Activated CD8-positive, alpha-beta memory T cell treated with anti-CD3 and anti-CD28 coated beads for 4 hours (primary cell): ENCODE measurements at places on chromosomes 5 and 9.
A peak's percentile ranks its signal among the peaks of the same experiment; 100 is the strongest.

DNA sequence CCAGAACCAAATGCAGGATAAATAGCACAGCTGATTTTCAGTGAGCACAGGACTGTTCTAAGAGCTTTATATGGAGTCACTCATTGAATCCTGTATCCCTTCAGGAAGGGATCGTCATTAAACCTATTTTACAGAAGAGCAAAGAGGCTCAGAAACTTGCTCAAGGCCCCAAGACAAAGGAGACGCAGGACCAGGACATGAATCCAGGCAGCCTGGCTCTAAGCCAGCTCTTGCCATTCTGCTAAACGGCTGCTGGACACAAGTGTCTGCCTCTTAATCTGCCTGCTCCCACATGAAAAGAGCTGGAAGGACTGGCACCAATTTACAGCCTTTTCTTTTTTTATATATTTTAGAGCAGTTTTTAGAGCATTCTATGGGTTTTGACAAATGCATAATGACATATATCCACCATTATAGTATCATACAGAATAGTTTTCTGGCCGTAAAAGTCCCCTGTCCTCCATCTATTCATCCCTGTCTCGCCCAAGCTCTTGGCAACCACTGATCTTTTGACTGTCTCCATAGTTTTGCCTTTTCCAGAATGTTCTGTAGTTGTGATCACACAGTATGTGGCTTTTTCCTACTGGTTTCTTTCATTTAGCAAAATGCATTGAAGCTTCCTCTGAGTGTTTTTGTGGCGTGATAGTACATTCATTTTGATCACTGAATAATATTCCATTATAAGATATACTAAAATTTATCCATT lies 37.5 kb downstream of the RETREG1 start:
- no peak for DNase-seq

- DNase-seq: no peak
These were observed 648.0 kb downstream of the IRX1 start for GRCh38 chr5:4243479-4244264.

- DNase-seq: no peak
These were observed 55.4 kb upstream of the PPARGC1B start for GRCh38 chr5:149674686-149675085.

DNA sequence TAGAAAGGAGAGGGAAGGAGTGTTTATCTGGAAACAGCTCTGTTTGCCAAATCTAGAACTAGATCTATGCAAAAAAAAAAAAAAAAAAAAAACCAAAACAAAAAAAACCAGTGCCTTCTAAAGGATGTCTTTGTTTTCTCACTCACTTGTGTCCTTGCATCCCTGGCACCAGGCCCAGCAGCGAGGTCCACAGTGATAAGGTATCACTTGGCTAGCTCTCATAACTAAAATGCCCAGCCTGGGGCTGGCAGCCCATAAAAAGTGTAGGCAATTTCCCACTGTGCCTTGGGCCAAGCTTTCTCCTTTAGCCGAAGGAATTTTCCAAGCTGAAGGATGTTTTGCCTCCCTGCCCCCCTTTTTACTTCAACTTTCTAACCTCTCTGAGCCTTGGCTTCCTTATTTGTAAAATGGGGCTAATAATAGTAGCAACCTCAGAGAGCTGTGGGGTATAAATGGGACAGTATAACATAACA lies 20.8 kb downstream of the RGS3 start:
- no peak for DNase-seq

- no peak for DNase-seq
These were observed 86.1 kb downstream of the CWC27 start for GRCh38 chr5:64854855-64855254.

- no peak for DNase-seq
These were observed 107.7 kb downstream of the PDE4D start for GRCh38 chr5:59785676-59786333.

GRCh38 chr9:4781408-4781807 lies 11.3 kb upstream of the RCL1 start:
- no peak for DNase-seq

- DNase-seq: no peak
These were observed 2.8 kb downstream of the PURA start for GRCh38 chr5:140116716-140117115.

GRCh38 chr9:137127301-137128157 lies 11.4 kb upstream of the GRIN1 start:
- no peak for DNase-seq

- DNase-seq: no peak
These were observed 11.5 kb upstream of the ALDH1B1 start for GRCh38 chr9:38380872-38381534.

GRCh38 chr5:135608361-135608760 lies 29.6 kb upstream of the CXCL14 start:
- DNase-seq: no peak

DNA sequence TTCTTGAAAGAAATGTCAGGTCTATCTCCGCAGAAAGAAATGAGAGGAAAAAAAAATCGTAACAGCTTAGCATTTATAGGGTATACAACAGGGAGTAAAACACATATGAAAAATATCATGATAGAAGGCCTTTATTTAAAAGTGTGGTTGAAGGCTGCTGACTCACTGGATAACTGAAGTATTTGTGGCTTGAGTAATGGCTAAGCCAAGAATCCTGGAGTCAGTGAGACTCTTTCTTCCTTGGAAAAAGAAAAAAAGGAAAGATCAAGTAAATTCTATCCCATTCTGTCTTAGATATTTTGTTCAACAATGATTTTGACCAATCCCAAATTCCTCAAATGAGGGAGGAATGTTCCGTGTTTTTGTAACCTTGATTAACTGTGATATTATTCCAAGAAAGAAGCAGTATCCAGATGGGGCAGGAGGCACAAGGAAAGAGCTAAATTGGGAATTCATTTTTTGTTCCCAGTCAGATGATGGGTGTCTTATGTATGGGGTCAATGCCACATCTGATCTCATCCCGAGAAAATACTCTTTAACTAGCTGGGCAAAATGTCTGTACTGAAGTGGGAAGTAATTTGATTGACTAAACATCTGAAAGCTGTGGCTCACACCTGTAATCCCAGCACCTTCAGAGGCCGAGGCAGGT lies 64.3 kb upstream of the MYO10 start:
- DNase-seq: no peak

DNA sequence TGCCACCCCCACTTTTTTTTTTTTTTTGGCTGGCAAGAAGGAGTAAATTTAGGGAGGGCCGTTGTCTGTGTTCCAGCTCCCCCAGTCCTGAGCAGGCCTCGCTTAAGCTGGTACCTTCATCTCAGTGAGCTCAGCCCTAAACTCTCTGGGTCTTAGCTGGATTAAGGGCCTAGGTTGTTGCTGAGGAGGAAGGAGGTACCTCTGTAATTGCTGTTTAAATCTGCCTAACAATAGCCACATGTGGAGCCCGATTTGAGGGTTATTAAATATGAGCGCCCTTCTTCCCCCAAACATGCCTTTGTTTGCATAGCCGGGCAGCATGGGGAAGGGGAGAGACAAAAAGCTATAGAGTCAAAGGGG lies 179.0 kb upstream of the PITX1 start:
- DNase-seq: no peak

GRCh38 chr9:114905170-114905940 lies 25.0 kb downstream of the TNFSF8 start:
- no peak for DNase-seq

- DNase-seq: no peak
These were observed 10.5 kb downstream of the LPAR1 start for GRCh38 chr9:111027798-111028197.

DNA sequence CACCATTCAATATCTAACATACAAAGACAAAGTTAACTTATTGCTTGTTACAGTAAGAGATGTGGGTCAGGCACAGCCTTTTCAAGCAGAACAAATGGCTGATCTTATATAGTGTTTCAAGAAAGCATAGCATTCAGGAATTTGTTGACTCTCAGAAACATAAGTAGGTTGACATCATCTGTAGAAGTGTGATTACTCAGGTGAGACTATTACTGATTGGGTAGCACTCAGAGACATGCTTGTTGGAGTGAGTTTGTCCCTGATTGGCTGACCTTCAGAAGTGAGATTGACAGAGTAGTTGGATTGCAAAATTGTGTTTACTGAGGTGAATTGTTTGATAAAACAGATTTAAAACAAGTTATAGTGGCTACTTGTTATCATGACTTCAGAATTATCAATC lies 30.7 kb upstream of the TNPO1 start:
- DNase-seq: no peak

GRCh38 chr9:114096041-114096511 lies 3.0 kb downstream of the KIF12 start:
- DNase-seq: no peak

GRCh38 chr5:76787237-76787636 lies 31.6 kb upstream of the F2RL1 start:
- no peak for DNase-seq

- no peak for DNase-seq
These were observed 682.3 kb downstream of the BRINP1 start for GRCh38 chr9:118686959-118687358.

DNA sequence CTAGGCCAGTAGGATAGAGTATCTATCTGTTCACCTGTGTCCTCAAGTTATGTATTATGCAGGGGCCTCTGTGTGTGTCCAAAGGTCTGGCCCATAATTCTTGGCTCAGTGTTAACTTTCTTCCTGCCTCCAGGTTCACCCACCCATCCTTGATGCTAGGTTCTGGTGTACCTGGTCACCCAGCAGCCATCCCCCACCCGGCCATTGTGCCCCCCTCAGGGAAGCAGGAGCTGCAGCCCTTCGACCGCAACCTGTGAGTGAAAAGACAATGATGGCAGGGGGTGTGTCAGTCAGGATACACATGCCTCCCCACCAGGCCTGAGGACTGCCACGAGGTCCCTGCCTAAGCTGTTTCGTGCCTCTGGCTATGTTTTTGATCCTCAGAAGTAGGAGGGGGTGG lies 27.6 kb downstream of the TCF7 start:
- DNase-seq: no peak

- DNase-seq: no peak
These were observed 23.8 kb downstream of the RETREG1 start for GRCh38 chr5:16593013-16593412.

GRCh38 chr9:16398691-16399090 lies 471.8 kb downstream of the BNC2 start:
- DNase-seq: no peak

DNA sequence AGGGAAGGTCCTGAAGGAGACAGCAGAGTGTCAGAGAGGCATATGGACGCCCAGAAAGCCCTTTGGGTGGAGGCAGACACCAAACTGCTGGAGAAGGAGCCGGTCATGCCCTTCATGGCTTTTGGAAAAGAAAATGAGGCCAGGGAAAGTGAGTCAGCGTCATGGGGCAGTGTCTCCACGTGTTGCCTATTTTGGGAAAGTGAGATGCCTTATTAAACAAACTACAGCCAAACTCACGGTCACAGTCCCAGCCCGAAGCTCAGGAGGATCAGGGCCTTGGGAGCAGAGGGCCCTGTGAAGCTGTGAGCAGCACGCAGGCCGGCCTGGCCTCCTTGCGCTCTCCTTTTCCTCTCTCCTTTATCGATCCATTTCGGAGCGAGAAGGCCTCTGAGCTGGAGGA lies 25.0 kb downstream of the RGS3 start:
- DNase-seq: no peak

DNA sequence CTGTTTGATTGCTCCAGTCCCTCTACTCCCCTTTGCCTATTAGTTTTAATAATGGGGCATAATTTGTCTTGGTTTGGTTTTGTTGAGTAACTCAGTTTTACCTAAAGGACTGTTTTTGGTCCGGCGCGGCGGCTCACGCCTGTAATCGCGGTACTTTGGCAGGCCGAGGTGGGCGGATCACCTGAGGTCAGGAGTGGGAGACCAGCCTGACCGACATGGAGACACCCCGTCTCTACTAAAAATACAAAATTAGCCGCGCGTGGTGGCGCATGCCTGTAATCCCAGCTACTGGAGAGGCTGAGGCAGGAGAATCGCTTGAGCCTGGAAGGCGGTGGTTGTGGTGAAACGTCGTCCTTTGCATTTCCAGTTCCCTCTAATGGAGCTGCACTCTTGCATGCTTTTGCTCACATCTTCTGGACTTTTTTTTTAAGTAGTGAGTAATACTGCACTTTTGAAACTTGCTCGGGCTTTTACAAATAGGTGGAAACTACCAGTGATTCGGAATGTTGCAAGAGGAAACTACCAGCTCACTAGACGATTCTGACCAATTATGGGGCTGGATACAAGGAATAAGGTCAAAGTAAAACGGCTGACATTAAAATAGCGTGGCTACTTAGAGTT lies 721 bp upstream of the MAML1 start:
- no peak for DNase-seq

DNA sequence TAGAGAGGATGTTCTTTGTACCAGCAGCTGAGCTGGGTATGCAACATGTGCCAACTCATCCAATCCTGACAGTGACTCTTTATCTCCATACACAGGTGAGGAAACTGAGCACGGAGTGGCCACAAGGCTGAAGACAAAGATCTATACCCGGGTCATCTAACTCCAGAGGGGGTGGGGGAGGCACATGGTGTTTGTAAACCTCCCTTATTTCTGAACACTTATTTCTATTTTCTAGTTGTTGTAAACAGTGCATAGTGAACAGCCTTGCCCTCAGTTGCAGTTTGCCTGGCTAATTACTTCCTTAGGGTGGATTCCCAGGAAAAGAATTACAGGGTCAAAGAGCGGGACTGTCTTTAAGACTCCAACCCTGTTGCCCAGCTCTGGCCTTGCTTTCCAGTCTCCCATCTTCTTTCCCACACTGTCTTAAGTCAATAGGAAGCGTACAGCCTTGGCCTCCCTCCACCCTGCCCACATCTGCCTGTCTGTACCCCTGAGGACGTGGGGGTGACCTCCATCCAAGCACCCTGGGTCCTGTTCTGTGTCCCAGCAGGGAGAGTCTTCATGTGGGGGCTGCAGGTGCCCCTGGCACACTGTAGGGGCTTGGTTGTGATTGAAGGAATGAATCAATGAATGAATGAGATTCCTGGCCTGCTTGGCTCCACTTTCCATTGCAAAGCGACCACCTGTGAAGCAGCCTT lies 13.2 kb upstream of the FIBCD1 start:
- DNase-seq: no peak

- DNase-seq: no peak
These were observed 10.7 kb upstream of the STK32A start for GRCh38 chr5:147223948-147224791.

- DNase-seq: peak; percentile 50
These were observed at the start of gene UBTD2 for GRCh38 chr5:172283020-172283861. UBTD2 (minus strand) TSS chr5:172283764; CDS start chr5:172283665, 99 bp downstream.

GRCh38 chr5:73119451-73120157 lies 771 bp upstream of the TMEM171 start:
- no peak for DNase-seq

DNA sequence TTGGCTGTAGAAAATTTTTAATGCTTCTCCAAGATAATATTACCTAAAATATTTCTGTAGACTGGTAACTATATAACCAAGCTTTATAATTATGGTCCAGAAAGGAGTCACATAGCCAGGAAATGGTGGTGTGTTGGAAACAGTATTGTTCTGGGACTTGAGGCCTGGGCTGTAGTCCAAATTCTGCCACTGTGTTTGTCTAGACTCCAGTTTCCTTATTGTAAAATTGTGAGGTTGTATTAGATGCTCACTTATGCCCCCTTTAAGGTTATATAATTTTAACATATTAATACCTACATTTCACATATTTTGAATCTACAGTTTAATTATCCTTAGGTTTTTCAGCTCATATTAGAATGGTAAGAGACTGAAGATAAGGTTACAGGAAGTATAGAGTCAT lies 42.4 kb downstream of the STX17 start:
- DNase-seq: no peak
